NT2/D1 (cell line): ENCODE measurements at places on chromosomes 5 and 9.
A peak's percentile ranks its signal among the peaks of the same experiment; 100 is the strongest.

GRCh38 chr9:6997330-6997729, 239.6 kb downstream of the KDM4C start:
- no peak for DNase-seq

- no peak for DNase-seq
Measured at GRCh38 chr9:114037249-114037648, 40.9 kb downstream of the AMBP start.

GRCh38 chr9:124054582-124055227, 43.1 kb downstream of the LHX2 start:
- no peak for DNase-seq

GRCh38 chr9:114437401-114437893, 49.7 kb upstream of the AKNA start:
- no peak for DNase-seq

- no peak for DNase-seq
Measured at GRCh38 chr9:131018621-131019020, 9.6 kb downstream of the LAMC3 start.

DNA sequence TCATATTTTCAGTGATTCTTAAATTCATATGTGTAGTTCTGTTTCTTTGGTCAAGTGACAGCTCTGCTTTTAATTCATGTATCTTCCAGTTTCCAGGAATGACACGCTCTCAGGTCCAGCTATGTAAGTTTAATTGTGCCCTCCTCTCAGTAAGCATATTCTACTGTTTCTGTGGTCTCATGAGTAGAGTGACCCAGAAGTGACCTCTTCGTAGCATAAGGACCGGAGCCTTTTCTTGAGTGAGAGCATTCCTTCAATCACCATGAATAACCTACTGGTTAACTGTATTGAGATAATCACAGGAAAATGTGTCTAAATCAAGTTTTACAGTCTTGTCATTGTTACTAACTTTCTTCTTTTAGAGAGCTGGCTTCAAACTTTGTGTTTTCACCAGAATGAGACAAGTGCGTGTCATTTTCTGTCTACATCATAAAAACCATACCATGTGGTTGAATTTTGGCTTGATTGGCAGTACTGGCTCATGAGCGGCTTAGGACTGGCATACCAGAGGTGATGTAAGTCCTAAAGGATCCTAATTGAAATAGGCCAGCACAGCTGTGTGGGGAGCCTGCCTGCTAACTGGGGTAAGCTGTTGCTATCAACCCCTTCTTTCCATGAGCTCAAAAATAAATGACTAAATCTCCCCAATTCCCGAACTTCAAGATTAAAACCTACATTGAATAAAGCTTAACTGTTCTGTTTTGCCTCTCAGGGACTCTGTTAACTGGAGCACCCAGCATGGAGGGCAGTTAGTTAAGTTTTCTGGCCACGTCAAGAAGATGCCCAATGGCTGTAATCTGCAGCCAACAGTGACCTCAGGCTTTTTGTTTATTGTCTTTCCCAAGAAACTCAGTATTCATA, 4.8 kb downstream of the ADAMTSL1 start:
- DNase-seq = no peak

DNA sequence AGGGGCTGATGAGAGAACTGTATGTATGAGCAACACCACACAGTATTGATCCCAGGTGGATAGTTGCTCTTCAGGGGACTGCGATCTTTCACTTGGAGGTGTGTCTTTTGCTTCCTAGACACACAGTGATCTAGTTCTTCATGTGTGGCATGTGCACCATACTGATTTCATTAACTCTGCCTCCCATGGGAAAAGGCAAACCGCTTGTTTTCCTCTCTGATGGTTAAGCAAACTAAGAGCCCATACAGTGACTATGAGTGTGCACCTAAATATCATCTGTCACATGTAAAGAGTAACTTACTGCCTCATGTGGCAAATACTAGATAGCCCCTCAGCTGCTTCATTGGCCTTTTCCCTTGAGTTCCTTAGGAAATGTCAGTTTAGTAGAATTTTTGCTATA, 147.3 kb downstream of the TLE4 start:
- no peak for DNase-seq

DNA sequence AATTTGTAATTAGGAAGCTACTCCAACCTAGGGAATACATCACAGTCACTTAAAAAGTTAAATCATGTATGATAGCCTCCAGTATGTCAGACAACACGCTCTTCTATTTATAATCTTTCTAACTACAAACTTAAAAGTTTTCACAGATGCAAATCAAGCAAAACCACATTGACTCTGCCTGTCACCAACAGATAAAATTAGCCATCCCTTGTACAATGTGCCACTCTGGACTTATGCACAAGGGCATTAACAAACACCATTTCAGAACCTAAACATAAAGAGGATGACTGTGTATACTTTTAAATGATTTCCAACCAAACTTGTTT, 14.7 kb downstream of the ERP44 start:
- DNase-seq = no peak

DNA sequence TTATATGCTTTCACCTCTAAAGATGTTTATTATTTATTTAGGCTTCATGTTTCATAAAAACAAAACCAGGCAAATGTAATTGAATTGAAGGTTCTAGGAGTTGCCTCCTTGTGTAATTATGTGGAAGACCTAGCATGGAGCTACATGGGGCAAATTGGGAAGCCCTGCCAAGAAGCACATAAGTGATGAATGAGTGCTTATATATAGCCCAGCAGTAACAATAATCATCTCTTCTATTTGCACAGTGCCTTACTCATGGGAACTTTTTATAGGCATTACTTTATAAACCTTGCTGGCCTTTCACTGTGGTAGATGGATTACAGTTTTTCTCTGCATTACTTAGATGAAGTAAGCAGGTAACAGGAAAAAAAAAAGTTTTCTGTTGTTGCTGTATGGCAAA, 40.0 kb upstream of the GRAMD2B start:
- no peak for DNase-seq

- peak; percentile 52 for DNase-seq
Measured at GRCh38 chr9:16726718-16727451, 143.6 kb downstream of the BNC2 start.

DNA sequence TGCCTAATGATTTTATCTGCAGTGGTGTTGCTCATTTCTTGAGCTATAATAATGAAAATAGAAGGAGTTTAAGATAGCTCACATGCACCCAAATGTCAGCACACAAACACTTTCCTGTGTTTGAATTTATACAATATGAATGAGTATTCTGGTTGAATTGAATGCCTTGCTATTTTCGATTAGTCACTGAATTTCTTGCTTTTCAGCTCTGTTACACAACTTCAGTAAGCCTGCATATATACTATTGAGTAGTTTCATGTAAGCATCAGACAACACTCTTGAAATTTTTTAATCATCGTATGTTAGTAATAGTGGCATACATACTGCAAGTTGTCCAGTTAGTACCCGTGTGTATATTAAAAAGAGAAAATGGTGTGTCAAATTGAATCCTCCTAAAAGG, 281.5 kb upstream of the GRIA1 start:
- DNase-seq = no peak

GRCh38 chr5:176540956-176541337, 3.7 kb upstream of the RNF44 start:
- no peak for DNase-seq

GRCh38 chr5:157568222-157568621, 7.4 kb downstream of the ADAM19 start:
- no peak for DNase-seq

GRCh38 chr5:3709717-3710348, 114.2 kb downstream of the IRX1 start:
- no peak for DNase-seq

DNA sequence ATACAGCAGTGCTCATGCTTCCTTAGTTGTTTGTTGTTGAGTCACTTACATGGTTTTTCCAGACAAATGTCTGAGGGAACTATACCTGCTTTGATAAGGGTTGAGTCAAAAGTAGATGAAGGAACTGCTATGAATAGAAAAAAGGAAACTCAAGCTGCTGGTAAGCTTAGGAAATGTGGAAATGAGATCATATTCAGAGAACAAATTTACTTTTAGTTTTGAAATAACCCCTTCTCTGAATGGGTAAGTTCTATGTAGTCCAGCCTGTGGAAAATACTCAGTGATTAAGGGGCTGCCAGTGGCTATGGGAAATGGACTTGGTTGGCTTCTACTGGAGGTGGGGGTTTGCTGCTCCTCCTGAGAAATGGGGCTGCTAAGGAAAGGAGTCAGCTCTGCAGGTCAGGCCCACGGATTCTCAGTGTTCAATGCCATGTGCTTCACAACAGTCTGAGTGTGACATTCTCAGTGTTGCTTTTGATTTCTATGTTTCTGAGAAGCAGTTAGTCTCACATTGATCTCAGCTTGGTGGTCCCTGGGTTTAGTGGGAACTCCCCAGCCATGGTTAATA, 47.7 kb upstream of the GLRX start:
- DNase-seq = no peak

DNA sequence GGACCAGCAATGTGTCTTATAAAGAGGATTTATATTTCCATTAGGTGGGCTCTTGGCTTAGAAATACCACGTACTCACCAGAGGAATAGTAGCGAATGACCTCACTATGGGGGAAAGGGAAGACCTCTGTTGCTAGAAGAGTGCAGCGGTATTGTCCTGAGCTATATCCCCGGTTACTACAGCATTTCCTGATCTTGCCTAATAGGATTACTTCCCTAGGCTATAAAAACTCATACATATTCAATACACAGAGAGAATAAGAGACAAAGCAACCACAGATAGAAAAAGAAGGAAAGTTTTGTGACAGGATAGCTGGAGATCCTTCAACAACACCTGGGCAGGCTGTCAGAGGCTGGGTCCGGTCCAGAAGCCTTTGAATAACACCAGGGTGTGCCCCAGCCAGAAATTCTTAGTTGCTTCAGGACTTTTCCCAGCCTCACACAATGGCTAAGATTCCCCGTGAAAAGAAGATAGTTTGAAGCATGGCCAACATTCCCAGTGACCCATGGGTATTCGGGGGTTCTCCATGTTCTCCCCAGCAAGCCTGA, 85.4 kb downstream of the TRIM36 start:
- DNase-seq = no peak

DNA sequence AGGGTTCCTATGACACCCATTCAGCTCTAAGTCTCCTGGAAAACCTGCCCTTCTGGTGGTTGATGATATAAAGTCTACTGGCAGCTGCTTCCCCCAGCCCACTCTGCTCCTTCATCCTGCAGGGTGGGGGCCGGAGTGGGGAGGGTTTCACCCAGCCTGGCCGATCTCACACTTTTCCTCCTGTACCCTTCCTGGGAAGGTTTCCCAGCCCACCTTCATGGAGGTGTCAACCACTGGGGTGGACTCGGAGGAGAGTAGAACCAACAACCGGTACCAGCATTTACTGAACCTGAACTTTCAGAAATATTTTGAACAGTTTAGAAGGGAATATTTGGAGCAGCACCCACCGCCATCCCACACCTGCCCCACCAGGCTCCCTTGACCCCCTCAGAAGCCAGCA, 30.4 kb downstream of the ROR2 start:
- no peak for DNase-seq

DNA sequence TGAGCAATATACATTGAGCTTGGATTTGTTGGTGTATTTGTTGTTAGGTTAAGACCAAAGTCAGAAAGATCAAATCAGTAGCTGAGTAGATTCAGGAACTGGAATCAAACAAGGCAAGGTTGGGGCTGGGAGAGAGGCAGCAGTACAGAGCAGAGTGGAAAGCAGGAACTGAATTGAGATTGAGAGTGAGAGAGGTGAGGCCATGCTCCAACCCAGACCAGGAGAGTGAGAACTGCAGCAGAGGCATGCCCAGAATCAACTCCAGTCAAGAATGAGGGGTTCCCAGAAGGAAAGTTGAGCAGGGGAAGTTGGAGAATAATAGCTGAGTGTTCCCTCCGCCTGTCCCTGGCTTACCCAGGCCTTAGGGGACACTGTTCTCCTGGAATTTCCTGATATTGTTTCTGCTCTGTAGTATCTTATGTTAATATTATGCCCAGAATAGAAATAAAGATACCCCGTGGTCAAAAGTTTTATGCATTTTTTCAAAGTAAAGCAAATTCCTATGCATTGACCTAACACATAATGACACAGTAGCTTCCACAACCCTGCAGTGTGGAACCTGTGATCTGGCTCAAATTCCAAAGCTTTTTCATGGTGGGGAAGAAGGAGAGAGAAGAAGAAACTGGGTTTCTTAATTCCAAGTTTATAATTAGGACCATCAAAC, 82.7 kb downstream of the SV2C start:
- no peak for DNase-seq

- no peak for DNase-seq
Measured at GRCh38 chr5:75242067-75242466, 5.4 kb upstream of the ANKRD31 start.
